ENCODE measurements at places on chromosomes 12 and 14.

DNA sequence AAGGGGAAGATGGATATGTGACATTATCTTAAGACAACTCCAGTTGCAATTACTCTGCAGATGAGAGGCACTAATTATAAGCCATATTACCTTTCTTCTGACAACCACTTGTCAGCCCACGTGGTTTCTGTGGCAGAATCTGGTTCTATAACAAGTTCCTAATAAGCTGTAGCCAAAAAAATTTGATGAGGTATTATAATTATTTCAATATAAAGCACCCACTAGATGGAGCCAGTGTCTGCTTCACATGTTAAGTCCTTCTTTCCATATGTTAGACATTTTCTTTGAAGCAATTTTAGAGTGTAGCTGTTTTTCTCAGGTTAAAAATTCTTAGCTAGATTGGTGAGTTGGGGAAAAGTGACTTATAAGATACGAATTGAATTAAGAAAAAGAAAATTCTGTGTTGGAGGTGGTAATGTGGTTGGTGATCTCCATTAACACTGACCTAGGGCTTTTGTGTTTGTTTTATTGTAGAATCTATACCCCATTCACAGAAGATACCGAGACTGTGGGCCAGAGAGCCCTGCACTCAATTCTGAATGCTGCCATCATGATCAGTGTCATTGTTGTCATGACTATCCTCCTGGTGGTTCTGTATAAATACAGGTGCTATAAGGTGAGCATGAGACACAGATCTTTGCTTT, 36.9 kb downstream of the PSEN1 start:
- DNase-seq = no peak

GRCh38 chr14:37230551-37231194, 32.9 kb downstream of the MIPOL1 start:
- no peak for DNase-seq

- DNase-seq = no peak
Observed at GRCh38 chr14:77043984-77044485, 15.5 kb upstream of the IRF2BPL start.

DNA sequence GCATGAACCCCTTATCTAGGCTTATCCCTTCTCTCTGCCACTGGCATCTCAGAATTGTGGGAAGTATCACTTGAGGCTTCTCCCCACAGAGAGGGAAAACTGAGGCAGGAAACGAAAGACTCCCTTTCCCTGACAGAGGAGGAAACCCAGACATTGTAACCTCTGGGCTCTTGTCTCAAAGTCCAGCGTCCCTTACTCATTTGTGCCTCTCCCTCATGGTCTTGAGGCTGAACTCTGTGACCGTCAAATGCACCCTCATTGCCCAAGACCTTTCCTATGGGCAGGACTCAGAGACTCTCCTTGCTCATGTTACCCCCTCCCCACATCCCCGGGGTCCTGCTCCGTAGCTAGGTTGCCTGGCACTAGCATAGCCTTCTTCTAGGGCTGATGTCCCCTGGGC, 3.8 kb downstream of the CACNB3 start:
- DNase-seq = no peak

DNA sequence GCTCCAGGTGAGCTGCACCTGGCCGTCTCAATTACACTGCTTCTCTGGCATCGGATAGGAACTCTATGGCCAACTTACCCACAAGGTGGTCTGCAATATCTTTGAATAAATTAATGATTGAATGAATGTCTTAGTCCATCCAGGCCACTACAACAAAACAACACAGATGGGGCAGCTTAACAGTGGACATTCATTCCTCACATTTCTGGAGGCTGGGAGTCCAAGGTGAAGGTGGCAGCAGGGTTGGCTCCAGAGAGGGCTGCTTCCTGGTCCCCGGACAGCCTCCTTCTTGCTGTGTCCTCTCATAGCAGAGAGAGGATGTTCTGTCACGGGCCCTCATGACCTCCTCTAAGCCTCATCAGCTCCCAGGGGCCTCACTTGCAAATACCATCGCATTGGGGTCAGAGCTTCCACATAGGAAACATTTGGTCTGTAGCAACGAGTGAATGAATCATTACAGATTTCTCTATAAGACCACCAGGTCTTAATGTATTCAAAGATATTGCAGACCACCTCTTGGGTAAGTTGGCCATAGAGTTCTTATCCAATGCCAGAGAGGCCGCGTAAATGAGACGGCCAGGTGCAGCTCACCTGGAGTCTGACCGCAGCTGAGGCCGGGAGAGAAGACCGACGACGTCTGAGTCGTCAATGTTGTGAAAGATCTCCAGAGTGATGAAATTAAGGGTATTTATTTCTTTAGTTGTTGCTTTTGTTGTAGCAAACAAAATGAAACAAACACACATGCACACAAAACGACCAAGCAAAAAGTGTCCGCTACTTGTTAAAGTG, 182.7 kb upstream of the C14orf180 start:
- DNase-seq = no peak

DNA sequence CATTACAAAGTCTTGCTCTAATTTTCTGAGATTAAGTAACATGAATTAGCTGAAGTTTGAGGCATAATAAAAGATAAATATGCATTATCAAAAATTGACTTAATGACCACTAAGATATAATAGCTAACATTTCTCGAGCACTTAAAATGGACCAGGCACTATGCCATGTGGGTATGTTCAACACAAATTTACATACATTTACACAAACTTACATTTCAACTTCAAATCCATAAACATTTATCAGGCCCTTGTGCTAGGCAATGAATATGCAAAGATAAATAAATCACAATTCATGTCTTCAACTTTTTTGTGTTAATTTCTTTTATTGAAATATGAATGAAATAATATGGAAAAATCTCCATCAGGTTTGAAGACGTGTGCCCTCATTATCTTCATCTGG, 108.7 kb downstream of the GAS2L3 start:
- DNase-seq = no peak

DNA sequence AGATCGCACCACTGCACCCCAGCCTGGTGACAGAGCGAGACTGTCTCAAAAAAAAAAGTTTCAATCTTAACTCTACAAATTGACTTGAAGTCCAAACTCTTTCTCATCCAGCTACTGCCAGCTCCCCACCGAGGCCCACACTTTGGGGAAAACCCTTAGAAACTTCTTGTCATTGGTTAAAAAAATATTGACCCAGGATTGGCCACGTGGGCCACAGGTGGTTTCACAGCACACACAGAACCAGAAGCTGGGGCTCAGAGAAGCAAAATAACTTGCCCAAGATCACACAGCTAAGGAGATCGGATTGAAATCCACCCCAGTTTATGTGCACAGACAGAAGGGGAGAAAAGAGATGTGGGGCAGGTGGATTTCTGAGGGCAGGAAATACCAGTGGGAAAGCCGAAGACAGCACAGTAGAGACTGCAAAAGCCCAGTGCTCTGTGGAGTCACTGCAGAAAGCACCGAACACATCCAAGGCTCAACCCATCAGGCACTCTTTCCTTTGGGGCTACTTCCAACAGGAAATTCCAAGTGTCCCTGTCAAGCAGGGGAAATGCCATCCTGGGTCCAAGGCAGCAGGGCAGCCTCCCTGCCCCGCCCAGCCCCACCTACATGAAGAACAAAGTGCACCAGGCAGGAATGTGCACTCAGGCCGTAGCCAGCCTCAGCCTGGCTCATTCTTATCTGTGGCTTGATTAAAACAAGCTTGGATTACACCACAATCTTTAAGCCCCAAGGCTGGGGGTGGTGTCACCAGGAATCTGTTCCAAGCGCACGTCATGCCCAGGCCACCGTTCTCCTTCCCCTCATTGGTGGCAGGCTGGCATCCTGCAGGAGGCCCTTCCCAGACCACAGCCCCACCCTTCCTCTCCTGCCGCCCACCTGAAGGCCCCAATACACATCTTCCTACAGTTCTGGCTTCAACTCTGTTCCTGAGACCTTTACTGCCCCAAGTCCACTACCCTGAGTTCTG, 72.5 kb downstream of the ITPK1 start:
- DNase-seq = no peak
